ENCODE measurements at places on chromosomes 16 and 17.

DNA sequence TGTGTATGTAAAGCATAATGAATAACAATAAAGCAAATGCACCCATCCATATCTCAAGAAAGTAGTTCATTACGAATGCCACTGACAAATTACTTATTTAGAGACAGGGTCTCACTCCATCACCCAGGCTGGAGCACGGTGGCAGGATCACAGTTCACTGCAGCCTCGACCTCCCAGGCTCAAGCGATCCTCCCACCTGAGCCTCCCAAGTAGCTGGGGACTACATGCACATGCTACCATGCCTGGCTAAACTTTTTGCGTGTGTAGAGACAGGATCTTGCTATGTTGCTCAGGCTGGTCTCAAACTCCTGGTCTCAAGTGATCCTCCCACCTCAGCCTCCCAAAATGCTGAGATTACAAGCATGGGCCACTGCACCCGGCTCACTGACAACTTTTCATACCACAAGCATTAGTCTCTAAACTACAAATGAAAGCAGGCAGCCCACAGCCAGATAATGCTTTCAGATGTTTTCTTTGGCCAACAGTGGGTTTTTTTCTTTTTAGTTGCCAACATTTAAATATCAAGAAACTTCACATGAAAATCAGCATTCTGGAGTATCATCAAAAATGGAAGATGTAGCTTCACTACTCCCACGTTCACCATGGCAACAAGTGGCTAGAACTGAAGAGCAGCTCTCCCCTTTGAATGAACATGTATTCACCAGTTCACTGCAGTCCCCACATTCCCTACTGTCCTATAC, 7.7 kb downstream of the ARHGAP17 start:
- DNase-seq, result no peak

- no peak for DNase-seq
Observed at GRCh38 chr16:253833-254232, 19.2 kb downstream of the FAM234A start.

DNA sequence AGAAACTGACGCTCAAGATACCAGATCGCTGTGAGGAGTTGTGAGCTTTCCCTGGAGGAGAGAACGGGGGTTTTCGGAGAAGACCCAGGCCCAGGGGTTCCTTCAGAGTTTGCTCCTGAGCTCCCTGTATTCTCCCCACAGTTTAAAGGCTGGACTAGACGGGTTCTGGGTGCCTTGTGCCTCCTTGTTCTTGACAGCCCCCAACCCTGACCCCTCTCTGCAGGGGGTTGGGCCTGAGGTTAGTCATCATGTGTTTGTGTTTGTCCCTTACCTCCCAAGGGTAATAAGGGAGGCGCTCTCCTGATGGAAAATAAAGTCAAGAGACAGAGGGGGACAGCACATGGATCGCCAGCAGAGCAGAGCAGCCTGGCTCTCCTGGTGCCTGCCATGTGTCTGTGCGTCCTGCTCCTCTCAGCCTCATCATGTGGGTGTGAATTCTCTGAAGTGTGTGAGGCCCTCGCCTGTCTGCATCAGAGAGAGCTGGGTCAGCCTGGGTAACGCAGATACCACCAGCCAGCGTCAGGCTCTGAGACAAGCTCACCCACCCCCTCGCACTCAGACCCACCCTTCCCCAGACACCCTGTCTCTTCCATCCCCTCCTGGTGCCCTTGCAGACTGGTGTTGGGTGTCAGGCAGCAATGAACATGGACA, 8.7 kb downstream of the HEXIM2 start:
- DNase-seq, result no peak

GRCh38 chr17:38750312-38751121, 2.0 kb upstream of the PSMB3 start:
- no peak for DNase-seq

- DNase-seq, result no peak
Observed at GRCh38 chr17:29349409-29349808, 40.8 kb upstream of the TAOK1 start.

DNA sequence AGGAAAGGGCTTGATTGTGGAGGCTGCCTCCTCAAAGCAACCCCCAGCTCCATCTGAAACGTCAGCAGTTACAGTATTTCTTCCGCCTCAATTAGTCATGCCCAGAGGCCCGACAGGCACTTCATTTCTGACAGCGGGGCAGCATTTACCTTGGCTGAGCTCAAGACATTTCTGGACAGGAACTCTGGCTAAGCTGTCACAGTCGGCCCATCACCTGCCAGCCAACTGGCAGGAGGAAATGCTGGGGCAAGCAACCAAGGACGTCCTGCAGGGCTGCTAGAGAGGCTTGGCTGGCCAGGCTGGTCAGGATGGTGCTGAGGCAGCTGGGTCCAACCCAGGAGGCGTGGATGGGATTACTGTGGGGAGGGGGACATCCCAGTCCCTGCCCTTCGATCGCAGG, 27.8 kb downstream of the PLXDC1 start:
- no peak for DNase-seq

DNA sequence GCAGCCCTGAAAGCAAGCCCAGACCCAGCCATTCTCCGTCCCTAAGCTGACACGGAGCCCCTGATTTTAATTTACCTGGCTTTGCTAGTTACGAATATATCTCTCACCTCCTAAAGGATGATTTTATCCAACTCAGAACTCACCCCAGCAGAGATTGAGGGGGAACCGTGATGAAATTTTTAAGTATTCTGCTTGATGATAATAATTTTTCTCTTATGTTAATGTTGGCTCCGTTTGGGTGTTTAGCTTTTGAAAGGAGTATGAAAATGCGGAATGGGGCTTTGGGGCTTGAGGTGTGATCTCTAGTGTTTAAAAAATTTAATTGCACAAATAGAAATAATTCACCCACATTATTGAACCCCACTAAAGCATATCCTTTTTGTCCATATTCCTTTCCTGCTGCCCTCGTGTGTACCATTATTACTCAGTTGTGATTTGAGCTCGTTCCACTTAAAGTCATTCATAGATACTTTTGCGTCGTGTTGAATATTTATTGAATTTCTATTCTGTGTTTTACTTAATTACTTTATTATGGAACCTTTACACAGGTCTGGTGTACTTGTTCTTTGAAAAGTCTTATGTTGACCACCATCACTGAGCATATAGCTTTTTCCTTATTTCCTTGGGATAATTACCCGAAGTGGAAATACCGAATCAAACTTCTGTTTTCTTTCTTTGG, 775 bp downstream of the PRPSAP2 start:
- no peak for DNase-seq

DNA sequence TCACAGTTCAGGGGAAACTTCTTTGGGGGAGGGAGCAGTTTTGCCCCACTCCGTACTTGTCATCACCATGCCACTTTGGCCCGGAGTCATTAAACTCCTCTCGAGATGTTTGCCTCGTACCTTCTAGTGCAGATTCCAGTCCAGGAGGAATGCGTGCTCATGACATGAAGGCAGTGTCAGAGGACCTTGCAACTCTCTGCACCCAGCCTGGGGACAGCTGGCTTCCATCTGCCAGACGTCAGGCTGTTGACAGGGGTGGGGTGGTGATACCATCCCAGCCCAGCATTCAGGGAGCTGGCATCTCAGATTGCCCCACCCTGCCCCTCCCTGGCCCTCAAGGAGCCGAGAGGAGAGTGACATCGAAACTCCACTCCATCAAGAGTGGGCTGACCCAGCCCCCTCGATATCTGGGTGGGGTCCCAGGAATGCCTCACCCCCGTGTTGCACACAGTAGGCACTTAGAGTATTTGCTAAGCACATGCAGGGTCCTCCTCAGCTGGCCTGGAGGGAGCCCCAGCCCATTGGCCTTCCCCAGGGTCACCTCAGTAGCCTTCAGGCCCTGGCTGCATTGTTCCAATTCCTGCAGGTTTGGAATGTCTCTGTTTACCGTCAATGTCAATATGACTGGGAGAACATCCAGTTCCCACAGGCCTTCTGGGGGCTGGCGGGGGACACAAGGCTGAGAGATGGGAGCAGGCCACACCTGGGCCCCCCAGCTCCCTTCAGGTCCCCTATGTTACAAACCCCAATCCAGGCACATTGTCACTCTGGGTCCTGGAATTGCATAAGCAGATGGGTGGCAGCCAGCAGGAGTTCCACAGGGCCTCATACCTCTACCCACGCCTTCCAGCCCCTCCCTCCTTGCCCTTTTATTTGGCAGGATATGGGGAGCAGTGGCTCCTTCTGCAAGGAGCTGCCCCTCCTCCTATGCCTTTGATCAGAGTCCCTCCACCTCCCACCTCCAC, 21.3 kb upstream of the EMP2 start:
- DNase-seq, result no peak

GRCh38 chr17:81173762-81174155, 7.7 kb upstream of the AATK start:
- DNase-seq, result no peak

- no peak for DNase-seq
Observed at GRCh38 chr17:43471585-43472160, 12.1 kb upstream of the DHX8 start.

DNA sequence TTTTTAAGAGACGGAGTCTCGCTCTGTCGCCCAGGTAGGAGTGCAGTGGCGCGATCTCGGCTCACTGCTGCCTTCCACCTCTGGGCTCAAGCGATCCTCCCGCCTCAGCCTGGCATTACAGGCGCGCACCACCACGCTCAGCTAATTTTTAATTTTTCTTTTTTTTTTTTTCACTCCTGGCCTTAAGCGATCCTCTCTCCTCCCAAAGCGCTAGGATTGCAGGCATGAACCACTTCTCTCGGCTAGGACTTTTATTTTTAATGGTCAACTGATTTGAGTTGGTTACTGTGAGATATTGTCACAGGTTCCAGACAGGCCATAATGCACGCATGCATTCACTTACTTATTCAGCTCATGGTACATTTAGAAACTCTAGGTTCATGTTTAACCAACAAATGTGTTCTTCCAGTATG, 888 bp downstream of the PIGW start:
- DNase-seq, result no peak

GRCh38 chr16:84853534-84853933, 33.7 kb downstream of the CRISPLD2 start:
- DNase-seq, result no peak

DNA sequence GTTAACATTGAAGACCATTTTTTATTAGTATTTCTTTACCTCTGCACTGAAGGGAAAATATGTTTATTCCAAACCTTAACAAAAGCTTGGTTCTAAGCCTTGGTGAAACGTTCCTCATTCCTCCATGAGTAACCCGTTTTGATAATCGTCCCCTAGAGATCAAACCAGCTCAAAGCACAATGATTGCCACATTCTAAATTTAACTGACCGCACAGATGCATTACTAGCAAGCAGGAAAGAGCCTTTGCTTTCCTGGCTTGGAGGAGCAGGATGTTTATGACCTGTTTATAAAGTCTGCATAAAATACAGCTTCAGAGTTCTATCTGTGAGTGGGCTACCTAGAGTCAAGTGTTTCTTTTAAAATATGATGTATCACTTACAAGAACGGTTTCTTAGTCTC, 193.8 kb downstream of the TMEM114 start:
- DNase-seq, result no peak

GRCh38 chr16:19757026-19757425, 39.0 kb downstream of the IQCK start:
- no peak for DNase-seq

DNA sequence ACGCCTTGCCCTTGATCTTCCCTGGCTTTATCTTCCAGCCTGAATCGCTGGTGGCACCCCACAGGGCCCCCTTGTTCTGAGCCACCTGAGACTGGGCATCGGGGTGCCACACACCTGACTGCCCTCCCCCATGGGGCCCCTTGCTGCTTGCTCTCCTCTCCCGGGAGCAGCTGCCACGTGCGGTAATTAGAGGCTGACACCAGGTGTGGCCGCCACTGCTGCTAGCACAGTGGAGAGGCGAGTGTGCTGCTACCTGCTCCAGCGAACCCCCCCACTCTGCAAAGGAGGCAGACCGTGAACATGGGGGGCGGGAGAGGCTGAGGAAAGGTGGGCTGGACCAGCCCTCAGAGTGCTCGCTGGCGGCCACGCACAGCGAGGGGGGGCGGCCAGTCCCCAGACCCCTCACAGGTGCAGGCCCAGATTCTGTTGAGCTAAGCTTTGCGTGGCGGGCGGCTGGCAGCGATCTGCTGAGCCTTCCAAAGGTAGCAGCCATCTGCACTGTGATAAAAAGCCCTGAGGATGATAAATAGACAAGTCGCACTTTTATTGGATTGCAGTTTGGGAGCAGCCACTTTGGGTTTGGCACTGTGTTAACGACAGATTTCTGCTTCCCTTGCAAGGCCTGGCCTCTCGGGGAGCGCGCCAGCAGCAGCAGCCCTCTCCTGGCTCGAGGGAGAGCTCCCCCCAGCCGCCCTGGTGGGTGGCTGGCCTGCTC, 167.9 kb upstream of the GSE1 start:
- no peak for DNase-seq

DNA sequence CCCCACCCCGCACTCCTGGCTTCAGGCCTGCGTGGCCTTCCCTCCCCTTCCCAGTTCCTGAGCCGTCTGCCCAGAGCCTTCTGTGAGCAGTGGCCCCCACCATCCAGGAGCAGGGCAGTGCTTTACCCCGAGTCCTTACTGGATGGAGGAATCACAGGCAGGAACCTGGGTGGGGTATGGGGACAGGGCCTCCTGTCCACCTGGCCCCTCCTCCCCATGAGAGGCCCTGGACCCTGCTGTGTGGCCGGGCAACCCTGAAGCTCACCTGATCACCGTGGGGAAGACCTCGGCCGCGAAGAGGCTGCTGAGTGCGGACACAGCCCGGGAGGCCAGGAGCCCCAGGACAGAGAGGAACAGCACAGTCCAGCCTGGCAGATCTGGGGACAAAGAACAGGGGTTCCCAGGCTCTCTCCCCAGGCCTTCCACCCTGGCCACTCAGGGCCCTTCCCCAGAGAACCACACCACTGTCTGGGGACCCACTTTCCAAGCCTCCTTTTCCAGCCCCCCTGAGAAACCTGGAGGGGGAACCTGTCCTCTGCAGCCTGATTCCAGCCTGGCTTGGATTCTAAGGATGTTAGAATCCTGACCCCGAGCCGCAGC, 3.2 kb downstream of the SLC22A31 start:
- DNase-seq, result no peak

DNA sequence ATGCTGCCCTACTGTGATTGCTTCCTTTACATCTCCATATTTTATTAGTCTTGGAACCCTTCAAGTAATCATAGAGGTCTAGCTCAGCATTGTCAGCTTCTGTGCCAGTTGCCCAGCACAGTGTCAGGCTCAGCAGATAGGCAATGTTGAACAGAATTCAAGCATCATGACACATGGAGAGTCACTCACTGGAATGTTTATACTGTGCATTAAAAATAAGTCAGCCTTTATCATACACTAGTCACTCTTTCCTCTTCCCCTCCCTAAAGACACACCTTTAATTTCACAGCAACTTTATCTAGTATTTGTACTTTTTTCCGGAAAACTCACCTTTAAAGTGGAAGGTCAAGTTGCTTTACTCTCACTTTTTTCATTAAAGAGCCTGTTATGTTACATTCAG, 253.8 kb upstream of the CDH11 start:
- no peak for DNase-seq

GRCh38 chr17:12316021-12316420, 295.3 kb downstream of the MAP2K4 start:
- no peak for DNase-seq

DNA sequence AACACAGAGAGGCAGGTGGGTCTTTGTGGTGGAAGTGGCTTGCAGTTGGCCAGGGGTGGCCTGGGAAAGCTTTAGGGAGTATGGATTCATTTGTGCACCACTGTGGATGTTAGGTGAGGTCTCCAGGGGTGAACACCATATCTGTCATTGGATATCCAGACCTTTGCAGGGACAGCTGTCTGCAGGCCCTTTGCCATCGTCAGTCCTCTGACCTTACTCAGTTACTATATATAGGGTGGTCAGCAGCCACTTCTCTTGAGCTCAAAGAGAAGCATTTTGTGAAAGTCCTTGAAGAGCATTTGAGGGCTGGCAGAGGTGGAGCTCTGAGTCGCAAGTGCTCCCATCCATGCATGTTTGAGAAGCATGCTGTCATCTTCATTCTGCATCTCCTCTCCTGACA, 40.4 kb downstream of the TMEM11 start:
- DNase-seq, result no peak

All from GM10248 (cell line).